ENCODE measurements at places on chromosomes 5 and 9. TPM values are rescaled to one million over a fixed set of nuclear protein-coding genes. Genes with fewer than 3 reads are reported as not detected.

PTPN3 gene
- total RNA-seq, result 16.1 TPM

PIP5KL1 gene
- total RNA-seq, result 1.5 TPM

SNCAIP gene
- 0.05 TPM for total RNA-seq

C5orf52 gene
- not detected for total RNA-seq

SH3RF2 gene
- 3.0 TPM for total RNA-seq

SH3PXD2B gene
- 16.0 TPM for total RNA-seq

TBC1D13 gene
- 20.6 TPM for total RNA-seq

BTNL8 gene
- not detected for total RNA-seq

All from A549 treated with CpdA at 1 μM for 4 hours (cell line).